ENCODE measurements at places on chromosomes 1 and 21.

DNA sequence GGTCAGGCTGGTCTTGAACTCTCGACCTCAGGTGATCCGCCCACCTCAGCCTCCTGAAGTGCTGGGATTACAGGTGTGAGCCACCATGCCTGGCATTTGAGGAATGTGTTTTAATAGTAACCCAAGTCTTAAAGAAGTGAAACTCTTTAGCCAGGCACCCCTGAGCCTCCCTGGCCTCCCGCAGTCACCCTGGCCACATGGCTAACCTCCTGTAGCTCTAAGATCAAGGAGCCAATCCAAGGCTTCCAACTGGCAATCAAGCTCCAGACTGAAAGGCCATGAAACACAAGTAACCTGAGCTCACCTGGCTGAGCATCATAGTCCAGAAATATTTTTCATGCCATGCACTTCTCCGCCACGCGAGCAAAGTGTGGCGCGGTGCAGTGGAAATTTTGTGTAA lies 84.3 kb downstream of the LTN1 start:
- no peak for DNase-seq

- DNase-seq, result no peak
These were observed 282.6 kb downstream of the DSCAM start for GRCh38 chr21:40564318-40564717.

DNA sequence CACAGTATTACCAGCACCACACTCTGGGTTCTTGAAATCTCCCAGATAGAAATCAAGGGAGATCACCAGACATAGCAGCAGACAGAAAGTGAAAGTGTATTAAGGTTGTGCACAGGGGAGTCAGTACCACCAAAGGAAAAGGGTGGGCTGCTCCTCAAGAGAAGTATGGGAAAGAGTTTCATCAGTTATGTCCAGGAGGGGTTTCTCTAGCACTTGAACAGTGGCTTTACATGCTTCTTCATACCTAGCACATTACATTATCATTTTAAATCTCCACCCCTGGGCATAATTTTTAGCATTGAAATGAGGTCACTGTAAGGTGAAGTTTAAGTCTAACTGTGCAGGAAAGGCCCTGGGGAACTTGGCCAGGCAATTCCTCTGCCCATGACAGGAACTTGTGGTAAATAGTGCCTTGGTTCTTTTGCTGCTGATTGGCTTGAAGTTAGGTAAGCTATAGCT lies 601.0 kb downstream of the NUF2 start:
- no peak for DNase-seq

DNA sequence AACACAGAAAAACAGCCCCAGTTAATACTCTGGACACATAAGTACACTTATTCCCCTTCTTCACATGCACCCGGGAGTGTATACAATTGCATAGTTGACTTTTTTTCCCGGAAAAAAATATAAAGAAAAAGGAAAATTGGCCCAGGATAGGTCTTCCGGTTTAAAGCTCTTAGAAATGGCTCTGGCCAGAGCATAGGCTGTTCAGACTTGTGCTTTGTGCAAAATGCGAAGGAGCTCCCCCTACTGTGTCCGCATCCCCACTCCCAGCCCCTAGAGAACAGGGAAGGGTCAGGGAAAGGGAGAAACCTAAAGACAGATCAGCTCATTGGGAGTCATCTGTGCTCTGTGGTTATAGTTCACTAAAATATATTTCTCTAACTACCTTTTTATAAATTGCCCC lies 5.5 kb upstream of the MTMR11 start:
- DNase-seq, result no peak

GRCh38 chr1:150895618-150896017 lies 8.7 kb downstream of the CTXND2 start:
- no peak for DNase-seq

- no peak for DNase-seq
These were observed 518 bp upstream of the SHE start for GRCh38 chr1:154502744-154503115.

GRCh38 chr1:114235960-114236359 lies 82.3 kb upstream of the SYT6 start:
- no peak for DNase-seq

DNA sequence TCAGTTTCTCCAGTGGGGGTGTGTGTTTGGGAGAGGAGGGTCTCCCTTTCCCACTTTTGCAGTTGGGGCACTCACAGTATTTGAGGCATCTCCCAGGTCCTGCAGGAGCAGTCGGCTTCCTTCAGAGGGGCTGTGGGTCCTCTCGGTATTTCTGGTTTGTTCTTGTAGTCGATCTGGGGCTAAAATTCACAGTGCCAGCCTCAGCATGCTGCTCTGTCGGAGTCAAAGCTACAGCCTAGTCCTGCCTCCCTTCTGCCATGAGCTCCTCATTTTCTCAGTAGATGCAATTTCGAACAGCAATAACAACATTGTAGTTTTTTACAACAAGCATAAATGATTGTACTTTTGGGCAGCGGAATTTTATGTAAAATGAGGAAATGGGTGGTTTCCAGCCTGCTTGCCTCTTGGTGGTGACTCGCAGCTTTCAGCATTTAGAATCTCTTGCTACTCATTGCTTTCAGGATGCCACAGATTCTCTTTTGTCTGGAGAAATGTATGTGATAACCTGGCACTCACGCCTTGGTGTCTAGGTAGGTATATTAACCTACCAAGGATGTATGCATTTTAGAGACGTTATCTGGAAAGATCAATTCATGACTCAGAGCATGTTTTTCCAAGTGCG lies 82.4 kb upstream of the C21orf91 start:
- no peak for DNase-seq

- DNase-seq, result no peak
These were observed 38.0 kb upstream of the HLX start for GRCh38 chr1:220841293-220841692.

- DNase-seq, result no peak
These were observed 442.9 kb upstream of the NEGR1 start for GRCh38 chr1:72724951-72725861.

GRCh38 chr1:92066321-92066720 lies 8.9 kb downstream of the SETSIP start:
- DNase-seq, result no peak

DNA sequence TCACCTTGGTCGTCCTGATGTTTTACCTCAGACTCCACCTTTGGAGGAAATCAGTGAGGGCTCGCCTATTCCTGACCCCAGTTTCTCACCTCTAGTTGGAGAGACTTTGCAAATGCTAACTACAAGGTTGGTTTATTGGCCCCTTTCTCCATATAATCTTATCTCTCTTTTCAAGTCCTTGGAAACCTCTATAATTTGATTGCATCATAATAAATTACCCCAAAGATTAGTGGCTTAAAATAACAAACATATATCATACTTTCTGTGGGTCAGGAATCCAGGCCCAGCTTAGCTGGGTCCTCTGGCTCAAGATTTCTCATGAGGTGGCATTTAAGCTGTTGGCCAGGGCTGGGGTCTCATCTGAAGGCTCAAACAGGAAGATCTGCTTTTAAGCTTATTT lies 12.1 kb upstream of the PSMD4 start:
- no peak for DNase-seq

- DNase-seq, result no peak
These were observed 84.1 kb upstream of the NEGR1 start for GRCh38 chr1:72366466-72366865.

DNA sequence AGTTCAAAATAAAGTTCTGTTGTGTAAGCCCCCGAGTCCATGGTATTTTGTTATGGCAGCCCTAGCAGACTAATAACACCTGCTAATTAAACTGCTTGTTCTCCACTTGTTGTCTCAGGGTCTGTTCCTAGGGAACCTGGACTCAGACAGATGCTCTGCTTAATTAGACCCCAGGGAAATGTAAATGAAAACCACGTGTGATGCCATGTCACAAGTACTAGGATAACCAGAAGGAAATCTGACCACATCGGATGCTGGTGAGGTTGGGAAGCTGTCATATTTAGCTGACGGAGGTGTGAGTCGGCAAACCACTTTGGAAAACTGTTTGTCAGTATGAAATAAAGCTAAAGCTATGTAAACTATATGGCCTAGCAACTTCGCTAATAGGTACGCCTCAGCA lies 19.6 kb downstream of the EDN2 start:
- DNase-seq, result no peak

DNA sequence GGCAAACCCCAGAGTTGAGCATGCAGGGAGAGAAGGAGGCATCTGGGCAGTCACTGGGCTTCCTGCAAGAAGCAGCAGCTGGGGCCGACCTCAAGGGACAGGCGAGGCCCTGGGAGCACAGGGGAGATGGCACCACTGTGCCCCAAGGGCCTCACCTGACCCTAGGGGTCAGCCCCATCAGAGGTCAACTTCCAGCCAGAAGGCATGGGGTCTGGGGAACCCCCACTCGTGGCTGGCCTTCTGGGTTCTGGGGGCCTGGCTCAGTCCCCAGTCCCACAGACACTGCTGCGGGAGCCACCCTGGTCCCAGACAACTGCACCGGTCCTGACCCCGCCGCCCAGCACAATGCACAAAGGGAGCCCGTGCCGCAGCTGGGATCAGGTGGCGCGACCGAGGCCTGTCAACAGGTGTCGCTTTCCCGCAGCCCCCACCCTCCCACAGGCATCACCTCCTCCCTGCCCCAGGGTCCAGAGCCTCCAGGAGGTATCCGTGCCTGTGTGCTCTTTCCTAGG lies 6.2 kb downstream of the WNT9A start:
- DNase-seq, result no peak

DNA sequence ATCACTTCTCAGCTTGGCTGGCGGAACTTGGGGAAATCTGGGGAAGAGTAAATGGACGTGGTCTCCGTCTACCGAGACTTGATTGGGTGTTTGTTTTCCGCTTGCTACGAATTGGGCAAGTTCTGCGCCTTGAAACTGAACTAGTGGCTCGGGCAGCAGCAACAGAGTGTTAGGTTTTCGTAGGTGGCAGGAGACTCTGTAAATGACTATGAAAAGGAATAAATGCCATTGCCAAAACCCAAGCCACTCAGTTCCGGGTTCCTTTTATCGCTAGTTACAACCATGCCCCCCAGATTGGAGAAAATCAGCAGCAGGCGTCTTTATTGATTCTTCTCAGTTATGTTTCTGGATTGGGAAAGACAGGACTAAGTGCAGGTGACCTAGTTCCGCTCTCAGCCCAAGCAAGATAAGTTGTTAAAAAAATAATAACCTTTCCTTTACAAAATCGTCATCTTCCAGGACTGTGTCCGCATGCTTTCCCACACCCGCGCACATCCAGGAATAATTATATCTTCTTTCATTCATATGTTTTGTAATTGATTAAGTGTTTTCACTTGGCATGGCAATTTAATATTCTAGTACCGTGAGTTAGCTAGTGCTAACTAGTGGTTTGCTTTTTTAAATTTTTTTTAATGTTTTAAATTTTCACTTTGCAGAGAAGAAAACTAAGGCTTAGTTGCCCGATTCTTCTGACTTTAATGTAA lies 3.4 kb downstream of the LHX9 start:
- DNase-seq, result no peak

GRCh38 chr1:235562589-235562988 lies 58.3 kb upstream of the B3GALNT2 start:
- DNase-seq, result no peak

- no peak for DNase-seq
These were observed 805 bp downstream of the NRIP1 start for GRCh38 chr21:15063814-15064575.

DNA sequence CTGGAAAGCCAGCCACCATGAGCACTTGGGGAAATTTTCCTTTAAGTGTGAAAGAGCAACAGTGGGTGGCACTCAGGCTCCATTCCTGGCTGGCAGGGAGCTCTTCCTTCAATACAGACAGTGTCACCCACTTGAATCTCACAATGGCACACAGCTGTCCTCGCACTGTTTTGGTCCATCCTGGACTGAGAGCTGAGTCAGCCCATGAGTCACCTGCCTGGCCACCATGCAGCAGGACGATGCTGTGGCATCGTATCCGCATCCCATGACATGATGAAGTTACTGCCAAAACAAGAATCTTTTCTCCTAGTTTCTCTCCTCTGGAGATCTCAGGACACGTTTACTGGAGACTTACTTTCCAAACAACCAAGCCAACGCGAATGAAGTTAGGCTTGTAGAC lies 6.0 kb downstream of the TMPRSS2 start:
- no peak for DNase-seq

GRCh38 chr1:225044258-225044657 lies 114.8 kb downstream of the DNAH14 start:
- DNase-seq, result no peak

DNA sequence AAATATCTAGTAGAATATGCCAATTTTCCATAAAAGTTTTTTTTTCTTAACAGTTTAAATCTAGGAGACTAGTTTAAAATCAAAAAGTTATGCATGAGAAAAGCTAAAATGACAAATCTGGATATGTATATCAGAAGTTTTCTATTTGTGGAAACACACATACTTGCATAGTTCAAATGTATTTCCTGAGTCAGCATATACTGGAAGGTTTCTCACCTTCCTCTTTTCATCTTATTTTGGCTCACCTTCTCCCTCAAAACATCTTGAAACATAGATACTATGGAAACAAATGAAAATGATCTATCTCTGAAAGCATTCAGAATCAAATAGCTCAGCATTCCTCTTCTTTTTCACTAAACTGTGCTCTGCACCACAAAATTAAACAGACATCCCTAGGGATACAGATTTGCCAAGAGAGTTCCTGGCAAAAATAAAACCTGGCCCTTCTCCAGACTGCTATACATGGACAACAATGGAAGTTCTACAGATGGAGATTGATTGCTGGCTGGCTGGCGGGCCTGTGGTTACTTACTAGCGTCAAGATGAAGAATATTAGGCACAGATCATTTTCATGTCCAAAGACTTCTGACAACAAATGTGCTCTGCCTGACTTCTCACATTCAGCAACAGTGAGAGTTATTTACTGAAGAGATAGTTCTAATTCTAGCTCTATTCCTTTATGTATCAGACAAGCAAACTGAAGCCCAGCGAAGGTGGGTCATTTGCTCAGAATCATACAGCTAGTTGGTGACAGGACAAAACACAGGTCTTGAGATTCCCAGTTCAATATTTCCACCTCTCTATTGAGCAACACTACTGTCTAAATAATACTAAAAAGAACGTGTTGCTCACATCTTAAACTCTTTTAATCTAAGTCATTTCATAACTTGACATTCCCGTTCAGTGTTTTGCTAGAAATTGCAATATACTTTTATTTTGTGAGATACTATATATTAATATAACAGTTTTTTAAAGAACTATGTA lies 26.6 kb downstream of the DIPK1A start:
- no peak for DNase-seq

- DNase-seq, result no peak
These were observed 83.6 kb downstream of the CAMTA1 start for GRCh38 chr1:6868660-6869380.

- DNase-seq, result no peak
These were observed at the start of gene ETNK2 for GRCh38 chr1:204151552-204152309. Gene ETNK2 (minus strand): TSS chr1:204152044. CDS start chr1:204151852, 192 bp downstream.

DNA sequence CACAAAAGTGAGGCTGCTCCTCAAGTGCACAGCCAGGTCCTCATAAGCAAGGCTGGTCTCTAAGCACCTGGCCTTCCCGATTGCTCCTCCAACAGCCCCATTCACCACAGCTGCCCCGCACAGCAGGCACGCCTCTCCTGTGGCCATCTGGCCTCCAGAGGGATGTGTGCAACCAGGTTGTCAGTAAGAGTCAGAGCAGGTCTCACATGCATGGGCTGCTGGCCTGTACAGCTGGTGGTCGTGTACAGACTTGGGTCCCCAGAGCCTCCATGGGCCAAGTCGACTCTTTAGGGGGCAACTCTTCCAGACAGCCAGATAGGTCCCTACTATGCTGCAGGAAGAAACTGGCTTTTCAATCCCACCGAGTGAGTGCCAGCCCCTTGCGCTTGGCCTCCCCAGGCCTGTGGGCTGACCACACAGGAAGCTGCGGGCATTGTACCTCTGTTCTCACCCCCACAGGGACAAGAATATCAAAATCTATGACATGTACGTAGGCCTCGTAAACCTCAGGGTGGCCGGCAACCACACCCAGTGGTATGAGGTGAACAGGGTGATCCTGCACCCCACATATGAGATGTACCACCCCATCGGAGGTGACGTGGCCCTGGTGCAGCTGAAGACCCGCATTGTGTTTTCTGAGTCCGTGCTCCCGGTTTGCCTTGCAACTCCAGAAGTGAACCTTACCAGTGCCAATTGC lies 1.4 kb downstream of the PRSS38 start:
- no peak for DNase-seq

All from right renal pelvis (tissue), 4 donors.